ENCODE measurements at places on chromosomes 6 and 20.

- no peak for DNase-seq
Measured at GRCh38 chr20:24892931-24893330, 56.1 kb upstream of the CST7 start.

DNA sequence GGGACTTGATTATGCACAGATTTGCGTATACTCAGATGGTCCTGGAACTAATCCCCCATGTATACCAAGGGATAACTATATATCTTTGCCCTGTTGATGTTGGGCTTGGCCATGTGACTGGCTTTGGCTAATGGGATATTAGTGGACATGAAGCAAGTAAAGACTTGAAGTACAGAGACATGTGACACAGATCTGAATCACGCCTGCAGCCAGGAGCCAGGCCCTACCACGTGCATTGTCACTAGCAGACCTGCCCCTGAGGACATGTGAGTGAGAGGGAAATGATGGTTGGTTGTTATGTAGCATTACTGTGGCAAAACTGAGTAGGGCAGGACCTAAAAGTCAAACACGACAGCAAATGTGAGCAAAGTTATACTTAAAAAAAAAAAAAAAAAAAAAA lies 155.7 kb downstream of the AKAP7 start:
- no peak for DNase-seq

DNA sequence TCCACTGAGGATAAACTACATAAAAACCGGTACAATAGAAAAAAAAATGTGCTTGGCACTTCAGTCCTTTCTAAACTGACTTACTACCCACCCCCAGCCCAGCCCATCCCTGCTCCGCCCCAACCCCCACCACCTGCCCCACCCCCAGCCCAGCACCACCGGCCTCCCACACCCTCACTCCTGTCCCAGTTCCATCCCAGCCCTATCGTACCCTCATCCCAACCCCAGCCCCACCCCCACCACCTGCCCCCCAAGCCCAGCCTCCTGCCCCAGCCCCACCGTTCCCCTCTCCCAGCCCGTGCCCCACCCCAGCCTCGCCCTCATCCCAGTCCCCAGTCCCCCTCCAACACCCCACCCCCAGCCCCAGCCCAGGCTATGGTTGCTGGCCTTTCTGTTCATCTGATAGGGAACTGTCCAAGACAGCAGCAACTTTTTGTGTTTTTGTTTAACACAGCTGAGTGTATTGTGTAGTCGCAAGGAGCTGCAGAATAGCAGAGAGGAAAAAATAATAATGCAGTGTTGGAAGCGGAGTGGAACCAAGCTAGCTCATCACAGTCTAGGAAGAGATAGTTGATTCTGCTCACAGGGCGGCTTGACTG lies 61.9 kb downstream of the SASH1 start:
- no peak for DNase-seq

- no peak for DNase-seq
Measured at GRCh38 chr6:16731478-16732051, 29.7 kb downstream of the ATXN1 start.

DNA sequence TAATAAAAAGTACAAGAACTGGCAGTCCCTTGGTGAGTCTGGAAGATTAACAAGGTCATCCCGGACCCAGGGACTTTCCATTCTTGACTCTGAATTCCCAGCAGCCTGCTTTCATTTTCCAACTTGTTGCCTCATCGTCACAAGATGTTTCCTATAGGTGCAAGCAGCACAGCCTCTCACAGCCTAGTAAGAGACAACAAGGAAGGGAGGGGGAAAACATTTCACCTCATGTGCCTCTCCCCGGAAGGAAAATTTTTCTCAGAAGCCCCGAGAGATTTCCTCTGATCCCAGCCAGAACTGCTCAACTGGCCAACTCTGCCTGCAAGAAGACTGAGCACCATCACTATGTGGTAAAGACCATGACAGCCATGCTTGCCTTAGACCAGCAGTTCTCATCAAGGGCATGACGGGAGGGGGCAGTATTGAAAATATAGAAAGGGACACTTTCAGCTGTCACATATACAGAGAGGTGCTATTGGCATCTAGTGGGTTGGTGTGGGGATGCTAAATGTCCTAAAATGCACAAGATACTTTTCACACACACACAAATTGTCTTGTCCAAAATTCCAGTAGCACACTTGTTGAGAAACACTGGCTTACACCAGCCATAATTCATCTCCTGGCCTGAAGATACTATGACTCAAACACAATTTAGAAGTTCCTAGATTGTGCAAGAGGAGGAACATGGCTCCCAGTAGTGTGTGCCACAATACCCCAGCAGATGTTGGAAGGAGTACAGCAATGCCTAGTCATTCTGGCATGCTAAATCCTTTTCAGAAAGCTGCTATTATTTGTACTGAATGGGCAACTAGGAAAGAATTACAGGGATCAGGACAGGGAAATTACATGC lies 10.8 kb upstream of the WTAP start:
- DNase-seq, result no peak

GRCh38 chr20:2631228-2631627 lies 21.2 kb upstream of the NOP56 start:
- DNase-seq, result no peak

DNA sequence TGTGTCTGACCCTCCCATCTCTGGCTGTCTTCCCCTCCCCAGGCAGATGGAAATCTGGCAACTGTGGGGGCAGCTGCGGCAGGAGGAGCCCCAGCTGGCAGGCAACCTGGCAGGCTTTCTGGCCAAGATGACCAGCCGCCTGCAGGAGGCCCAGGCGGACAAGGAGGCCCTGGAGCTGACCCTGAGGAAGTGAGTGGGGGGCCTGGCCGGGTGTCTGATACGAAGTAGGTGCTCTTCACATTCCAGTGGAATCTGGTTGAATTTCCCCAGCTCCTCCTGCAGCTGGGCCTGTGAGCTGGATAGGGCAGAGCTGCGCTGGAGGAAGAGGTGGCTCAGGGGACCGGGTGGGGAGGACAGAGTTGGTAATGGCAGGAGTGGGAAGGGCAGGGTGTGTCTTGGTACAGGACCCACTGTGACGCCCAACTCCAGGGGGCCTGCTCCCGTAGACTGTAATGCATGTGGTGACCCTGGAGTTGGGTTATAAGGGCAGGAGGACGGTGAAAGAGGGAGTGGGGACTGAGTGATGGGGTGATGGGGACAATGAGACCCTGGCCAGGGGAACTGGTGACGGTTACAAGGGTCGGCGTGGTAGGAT lies 19.7 kb downstream of the RAB44 start:
- peak; percentile 62 for DNase-seq

- DNase-seq, result no peak
Measured at GRCh38 chr20:1870792-1871550, 24.2 kb upstream of the SIRPA start.

GRCh38 chr6:84514089-84514971 lies 250.1 kb downstream of the TBX18 start:
- no peak for DNase-seq

- no peak for DNase-seq
Measured at GRCh38 chr20:60680554-60680953, 571.5 kb upstream of the CDH4 start.

DNA sequence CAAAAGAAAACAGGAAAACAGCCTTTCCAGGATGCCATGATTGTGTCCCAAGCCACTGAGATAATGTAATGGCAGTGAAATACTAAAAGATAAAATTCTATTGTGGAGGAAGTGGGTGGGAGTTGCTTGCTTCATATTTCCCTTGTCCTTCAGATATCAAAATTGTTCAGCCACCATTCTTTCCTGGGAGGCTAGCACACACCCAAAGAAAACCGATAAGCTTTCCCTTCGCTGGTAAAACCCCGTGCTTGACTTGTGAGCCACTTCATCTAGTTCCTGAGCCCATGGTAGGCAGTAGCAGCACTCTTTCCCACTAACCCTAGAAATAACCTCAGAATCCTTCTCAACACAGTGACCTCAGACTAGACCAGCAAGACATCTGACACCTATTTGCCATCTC lies 357.4 kb upstream of the PLCB4 start:
- DNase-seq, result no peak

DNA sequence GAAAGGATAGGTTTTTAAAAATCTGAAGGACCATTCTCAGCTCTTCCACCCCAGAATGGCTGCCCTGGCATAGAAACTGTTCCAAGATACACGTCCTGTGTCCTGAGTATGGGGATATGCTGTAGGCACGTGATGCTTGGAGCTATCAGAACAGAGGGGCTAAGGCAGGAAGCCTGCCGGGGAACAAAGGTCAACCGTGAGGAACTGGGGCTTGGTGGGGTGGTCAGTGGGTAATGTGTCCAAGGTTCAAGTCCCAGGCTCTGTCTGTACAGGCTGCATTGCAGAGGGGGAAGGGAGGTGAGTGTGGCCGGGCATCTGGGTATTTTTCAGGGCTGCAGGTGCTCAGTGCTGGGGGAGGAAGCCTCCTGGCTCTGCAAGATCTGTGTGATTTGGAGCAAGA lies 479.6 kb upstream of the CHD6 start:
- DNase-seq, result no peak

DNA sequence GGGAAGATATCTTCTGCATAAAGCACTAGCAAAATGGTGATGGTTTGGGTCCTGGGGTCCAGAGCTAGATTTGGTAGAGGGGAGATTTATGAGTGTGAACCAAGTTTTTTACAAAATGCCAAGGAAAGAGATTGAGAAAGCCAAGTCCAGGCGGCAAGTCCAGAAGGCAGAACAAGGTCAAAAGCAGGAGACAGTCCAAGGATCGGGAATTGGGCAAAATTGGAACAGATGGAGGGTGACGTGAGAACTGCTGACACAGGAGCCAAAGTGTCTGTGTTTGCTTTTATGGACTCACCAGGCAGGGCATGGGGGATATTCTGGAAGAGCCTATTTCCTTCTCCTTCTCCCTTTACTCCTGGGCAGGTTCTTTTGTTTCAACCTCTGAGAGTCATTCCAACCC lies 4.1 kb downstream of the NHLRC1 start:
- DNase-seq, result no peak

- no peak for DNase-seq
Measured at GRCh38 chr6:144090384-144090783, 5.0 kb downstream of the SF3B5 start.

- no peak for DNase-seq
Measured at GRCh38 chr6:85261271-85261670, 188.6 kb upstream of the NT5E start.

- DNase-seq, result no peak
Measured at GRCh38 chr6:161141173-161141572, 132.7 kb downstream of the AGPAT4 start.

DNA sequence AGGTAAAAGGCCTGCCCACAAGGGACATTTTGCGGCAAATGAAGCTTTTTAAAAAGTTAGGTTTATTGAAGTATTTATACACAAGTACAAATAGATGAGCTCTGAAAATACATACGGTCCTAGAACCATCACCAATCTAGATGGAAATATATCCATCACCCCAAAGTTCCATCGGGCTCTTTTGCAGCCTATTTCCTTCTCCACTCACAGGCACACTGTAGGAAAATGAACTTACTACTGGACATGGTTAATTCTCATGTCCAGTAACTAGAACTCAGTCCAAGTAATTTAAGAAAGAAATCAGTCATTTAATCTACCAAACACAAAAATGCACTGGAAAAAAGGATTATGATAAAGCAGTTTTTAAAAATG lies 6.2 kb downstream of the PCNA start:
- DNase-seq, result no peak

All from posterior vena cava (tissue), 2 donors.